ENCODE measurements at places on chromosomes 3 and 15. TPM values are rescaled to one million over a fixed set of nuclear protein-coding genes. Genes with fewer than 3 reads are reported as not detected.

The ZMYND10 gene
- total RNA-seq, result 4.7 TPM

The SLC9C1 gene
- total RNA-seq, result 1.7 TPM

The SNX22 gene
- 0.17 TPM for total RNA-seq

The MNS1 gene
- total RNA-seq, result 0.35 TPM

The SCAMP5 gene
- 0.69 TPM for total RNA-seq

The TRH gene
- not detected for total RNA-seq

The COL6A5 gene
- under 0.01 TPM for total RNA-seq

The NEK11 gene
- total RNA-seq, result 28.6 TPM

The CD47 gene
- total RNA-seq, result 190 TPM

The IRAK2 gene
- 13.7 TPM for total RNA-seq

The RCCD1 gene
- total RNA-seq, result 10.1 TPM

The MAGI1 gene
- 30.5 TPM for total RNA-seq

The FAM3D gene
- total RNA-seq, result not detected

The BOC gene
- 0.52 TPM for total RNA-seq

The BMF gene
- 27.2 TPM for total RNA-seq

The FANCD2OS gene
- total RNA-seq, result not detected

The DCBLD2 gene
- 1,095 TPM for total RNA-seq

The FURIN gene
- total RNA-seq, result 124 TPM

The SMAD6 gene
- 2.6 TPM for total RNA-seq

The ACOX2 gene
- not detected for total RNA-seq

The ISLR2 gene
- not detected for total RNA-seq

The BBS4 gene
- total RNA-seq, result 17.7 TPM

The DPPA2 gene
- total RNA-seq, result not detected

The SLC12A8 gene
- 28.3 TPM for total RNA-seq

The LYSMD2 gene
- total RNA-seq, result 7.5 TPM

The CYP1A1 gene
- total RNA-seq, result not detected

The TRAK1 gene
- 84.4 TPM for total RNA-seq

The AGTR1 gene
- total RNA-seq, result not detected

The PIF1 gene
- 0.60 TPM for total RNA-seq

The UBA3 gene
- 81.3 TPM for total RNA-seq

The LRRC34 gene
- total RNA-seq, result 8.0 TPM

The MRPL46 gene
- 19.4 TPM for total RNA-seq

The MKRN3 gene
- not detected for total RNA-seq

The WDR93 gene
- total RNA-seq, result 1.2 TPM

The MYO5C gene
- 18.3 TPM for total RNA-seq

The TPRG1 gene
- 0.94 TPM for total RNA-seq

The CDHR4 gene
- not detected for total RNA-seq

The MB21D2 gene
- total RNA-seq, result 13.9 TPM

The ADAMTS17 gene
- 1.4 TPM for total RNA-seq

The C3orf22 gene
- not detected for total RNA-seq

The GP5 gene
- under 0.01 TPM for total RNA-seq

The NEK10 gene
- total RNA-seq, result 15.5 TPM

Measured in renal cortical epithelial cell (primary cell).